ENCODE measurements at places on chromosomes 2 and 18. TPM values are rescaled to one million over a fixed set of nuclear protein-coding genes. Genes with fewer than 3 reads are reported as not detected.

Gene BIN1
- 56.4 TPM for total RNA-seq

Gene DSC2
- total RNA-seq = 20.4 TPM

DNA sequence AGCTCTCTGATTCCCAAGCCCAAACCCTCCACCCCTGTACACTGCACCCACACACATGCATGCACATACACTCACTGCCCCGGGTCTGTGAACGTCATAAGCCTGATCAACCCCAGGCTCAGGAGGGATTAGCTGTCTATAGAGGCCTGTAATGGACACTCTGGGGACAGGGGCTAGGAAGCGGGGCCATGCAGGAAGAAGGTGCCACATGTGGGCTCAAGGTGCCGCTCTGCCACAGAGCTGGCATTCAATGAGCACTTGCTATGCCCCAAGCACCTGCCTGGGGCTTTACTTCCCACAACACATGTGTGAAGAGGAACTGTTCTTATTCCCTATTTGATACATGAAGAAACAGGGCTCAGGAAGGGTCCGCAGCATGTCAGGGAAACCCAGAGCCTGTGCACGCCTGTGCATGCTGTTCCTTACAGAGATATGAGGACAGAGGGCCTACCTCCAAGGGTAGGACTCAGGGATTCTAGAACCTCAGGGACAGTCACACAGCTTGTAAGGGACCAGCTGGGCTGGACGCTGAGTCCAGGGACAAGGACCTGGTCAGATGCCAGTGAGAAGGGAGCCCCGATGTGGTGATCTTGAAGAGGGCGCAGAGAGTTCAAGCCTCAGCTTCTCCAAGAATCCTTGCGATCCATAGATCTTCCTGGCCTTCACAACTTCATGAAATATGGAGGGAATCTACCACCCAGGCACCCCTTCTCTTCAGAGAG is 5.0 kb downstream of the BIN1 start:
- no peak for DNase-seq

GRCh38 chr2:37573451-37574388 is 97.7 kb downstream of the CDC42EP3 start:
- no peak for DNase-seq

DNA sequence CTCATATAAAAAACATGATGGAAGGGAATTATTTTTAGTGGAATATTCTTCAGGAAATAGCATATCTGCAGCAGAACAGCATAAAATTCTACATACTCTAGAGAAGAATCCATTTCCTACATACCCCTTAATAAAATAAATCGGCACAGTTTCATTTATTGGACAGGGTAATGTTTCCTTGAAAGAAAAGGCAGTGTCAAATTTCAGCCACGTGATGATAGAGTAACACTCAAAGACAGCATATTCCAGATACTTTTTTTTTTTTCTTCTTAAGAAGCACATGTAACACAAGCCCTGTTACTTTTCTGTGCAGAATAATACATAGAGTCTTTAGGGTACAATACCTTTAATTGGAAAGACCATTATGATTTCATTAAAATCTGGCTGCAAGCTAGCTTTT is 204.4 kb downstream of the SRBD1 start:
- DNase-seq = no peak

DNA sequence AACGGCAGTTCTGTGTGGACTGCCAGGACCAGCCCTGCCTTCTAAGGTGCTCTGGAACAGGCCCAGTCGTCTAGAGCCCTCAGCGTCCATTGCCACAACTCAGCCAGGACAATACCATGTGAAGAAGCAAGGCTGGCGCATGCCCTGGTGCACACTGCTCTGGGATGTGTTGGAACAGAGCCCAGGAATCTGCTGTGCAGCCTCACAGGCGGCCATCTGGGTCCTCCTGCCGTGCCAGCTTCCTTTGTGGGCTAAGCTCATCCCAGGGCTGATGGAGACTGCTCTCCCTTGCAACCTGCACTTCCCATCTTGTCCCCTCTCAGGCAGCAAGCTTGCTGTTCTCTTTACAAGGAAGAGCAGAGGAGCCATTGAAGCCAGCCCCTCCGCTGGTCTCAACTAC is 246.4 kb upstream of the PXDN start:
- DNase-seq = no peak

Measured in GM23338 (cell line).